Cardiac muscle cell (in vitro differentiated cells and primary cell): ENCODE measurements at places on chromosomes 3 and 15.
A peak's percentile ranks its signal among the peaks of the same experiment; 100 is the strongest.

DNA sequence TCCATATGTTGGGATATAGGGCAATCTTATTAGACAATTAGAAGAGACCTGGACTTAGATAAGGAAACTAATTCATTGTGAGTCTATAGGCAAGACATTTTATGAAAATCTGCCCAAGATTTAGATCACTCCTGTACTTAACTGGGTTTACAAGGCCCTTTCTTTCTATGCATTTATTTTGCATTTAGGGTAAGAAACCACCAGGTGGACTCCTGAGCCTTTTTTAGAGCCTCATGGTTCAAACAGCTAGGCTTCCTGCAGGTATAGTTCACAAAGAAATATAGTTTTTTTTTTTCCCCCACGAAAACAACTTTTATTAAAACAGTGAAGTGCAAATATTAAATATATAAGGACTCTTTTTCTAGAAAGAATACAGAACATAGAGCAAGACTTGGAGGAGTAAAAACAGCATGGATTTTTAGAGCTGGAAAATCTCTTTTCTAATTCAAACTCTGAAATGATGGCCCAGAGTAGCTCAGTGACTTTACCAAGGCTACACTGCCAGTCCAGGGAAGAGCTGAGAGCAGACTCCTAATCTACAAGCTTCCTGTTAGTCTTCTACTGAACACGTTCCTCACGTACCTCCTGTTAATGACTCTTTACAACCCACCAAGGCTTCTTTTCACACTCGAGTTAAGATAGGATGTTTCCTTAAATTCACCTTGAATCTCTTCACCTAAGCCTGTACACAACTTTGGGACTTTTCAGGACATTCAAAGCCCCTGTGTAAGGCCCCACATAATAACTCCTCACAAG is 400.9 kb upstream of the ATP11B start:
- H3K27ac ChIP-seq = no peak overlapping the region
- no peaks in the 10 kb centered on the region for H3K36me3 ChIP-seq
- no peaks in the 10 kb centered on the region for H3K4me1 ChIP-seq
- DNase-seq = no peak
- H3K4me3 ChIP-seq = no peak overlapping the region

DNA sequence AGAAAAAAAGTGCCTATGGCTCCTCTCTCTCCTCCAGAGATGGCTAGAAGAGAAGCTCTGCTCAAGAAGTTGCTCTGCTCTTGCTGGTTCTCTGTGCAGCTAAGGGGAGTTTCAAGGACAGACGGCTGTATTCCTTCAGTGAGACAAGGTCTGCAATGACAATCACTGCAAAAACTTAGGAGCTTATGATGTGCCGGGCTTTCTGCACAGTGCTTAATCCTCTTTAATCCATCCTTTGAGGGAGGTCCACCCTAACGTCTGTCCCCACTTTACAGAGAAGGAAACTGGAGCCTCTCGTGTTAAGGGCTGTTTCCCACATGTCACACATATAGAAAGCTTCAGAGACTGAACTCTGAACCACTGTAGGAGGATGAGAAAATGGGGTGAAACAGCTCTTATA is 260.6 kb downstream of the MEX3B start:
- no peaks in the 10 kb centered on the region for H3K4me1 ChIP-seq
- H3K4me3 ChIP-seq = no peak overlapping the region
- H3K27ac ChIP-seq = no peak overlapping the region
- no peak for DNase-seq

DNA sequence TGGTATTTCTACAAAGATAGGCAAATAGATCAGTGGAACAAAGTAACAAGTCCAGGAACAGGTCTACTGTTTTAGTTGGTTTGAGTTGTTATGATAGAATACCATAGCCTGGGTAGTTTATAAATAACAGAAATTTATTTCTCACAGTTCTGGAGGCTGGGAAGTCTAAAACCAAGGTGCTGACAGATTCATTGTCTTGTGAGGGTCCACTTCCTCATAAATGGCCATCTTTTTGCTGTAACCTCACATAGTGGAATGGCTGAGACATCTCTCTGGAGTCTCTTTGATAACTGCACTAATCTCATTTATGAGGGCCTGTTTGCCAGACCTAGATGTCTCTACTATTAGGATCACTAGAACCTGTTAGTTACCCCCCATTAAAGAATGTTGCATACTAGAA is 152.3 kb upstream of the MYRIP start:
- H3K4me3 ChIP-seq = no peak overlapping the region
- H3K36me3 ChIP-seq = no peaks in the 10 kb centered on the region
- DNase-seq = no peak
- H3K27me3 ChIP-seq = no peaks in the 10 kb centered on the region

DNA sequence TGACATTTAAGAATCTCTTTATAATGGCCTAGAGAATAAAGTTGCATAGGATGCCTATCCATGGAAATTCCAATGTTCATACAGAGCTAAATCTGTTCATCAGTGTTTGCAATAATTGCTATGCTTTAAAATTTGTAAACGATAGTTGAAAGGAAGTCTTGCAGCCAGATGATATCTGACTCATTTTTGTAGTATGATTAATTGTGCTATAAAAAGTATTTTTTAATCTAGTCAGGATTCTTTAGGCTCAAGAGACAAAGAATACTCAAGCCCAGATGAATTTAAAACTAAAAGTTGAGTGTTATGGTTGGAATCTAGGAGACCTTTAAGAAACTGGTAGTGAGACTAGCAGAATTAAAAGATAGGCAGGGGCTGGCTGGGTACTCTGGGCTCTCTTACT is 50.5 kb downstream of the SUCNR1 start:
- no peak overlapping the region for H3K4me3 ChIP-seq
- no peaks in the 10 kb centered on the region for H3K36me3 ChIP-seq
- H3K27me3 ChIP-seq = no peaks in the 10 kb centered on the region
- peaks cover 5% of the 10 kb centered on the region for H3K4me1 ChIP-seq

DNA sequence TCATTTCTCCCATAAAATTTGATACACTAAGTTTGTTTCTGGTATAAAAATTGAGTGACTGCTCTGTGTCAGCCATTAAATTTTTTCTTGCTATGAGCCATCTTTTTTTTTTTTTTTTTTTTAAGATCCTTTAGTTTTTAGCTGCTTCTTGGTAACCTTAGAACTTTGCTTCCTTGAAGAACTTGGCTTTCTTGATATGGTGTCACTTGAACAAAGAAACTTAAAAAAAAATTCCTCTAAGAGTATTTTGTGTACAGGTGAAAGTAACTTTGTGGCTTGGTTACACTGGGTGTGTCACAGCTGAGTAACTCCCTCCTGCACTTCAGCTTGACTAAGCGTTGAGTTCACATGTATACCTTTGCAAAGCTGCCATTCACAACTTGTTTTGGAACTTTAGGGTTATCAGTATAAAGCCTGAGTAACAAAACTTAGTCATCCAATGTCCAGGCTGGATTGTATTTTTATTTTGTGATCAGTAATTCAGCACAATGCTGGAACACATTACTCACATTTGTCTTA is 6.5 kb downstream of the CHD2 start:
- no peaks in the 10 kb centered on the region for H3K36me3 ChIP-seq
- H3K27ac ChIP-seq = peak overlapping the region; percentile 92
- H3K4me3 ChIP-seq = peak overlapping the region; percentile 52
- no peaks in the 10 kb centered on the region for H3K27me3 ChIP-seq
- no peak for DNase-seq
